ENCODE measurements at places on chromosomes 1 and 21.
A peak's percentile ranks its signal among the peaks of the same experiment; 100 is the strongest.

DNA sequence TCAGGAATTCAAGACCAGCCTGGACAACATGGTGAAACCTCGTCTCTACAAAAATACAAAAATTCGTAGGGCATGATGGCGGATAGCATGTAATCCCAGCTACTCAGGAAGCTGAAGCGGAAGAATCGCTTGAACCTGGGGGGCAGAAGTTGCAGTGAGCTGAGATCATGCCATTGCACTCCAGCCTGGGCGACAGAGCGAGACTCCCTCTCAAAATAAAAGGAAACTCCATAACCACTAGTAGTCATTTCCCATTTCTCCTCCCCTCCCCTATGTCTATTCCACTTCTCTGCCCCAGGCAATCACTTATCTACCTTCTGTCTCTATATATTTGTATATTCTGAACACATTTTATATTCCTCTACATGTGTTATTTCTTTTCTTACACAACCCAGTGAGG is 4.0 kb upstream of the CEP350 start:
- no peak for DNase-seq

DNA sequence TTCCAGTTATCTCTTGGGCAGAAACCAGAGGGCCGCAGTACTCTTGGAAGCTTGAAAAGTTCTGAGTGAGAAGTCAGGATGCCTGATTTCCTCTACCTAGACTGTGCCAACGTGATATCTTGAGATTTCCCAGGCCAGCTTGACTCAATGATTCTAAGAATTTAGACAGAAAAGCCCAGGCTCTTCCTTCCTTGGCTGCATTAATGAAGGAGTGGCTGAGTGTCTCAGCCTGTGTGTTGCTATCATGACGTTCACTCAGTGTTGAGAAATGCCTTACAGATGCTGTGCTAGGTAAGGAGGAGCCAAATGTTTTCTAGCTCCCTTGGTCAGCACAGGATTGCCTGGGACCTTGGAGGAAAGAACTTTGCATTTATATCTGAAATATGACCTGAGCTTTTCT is 454.1 kb upstream of the USP24 start:
- no peak for DNase-seq

GRCh38 chr1:195962051-195962450 is 646.2 kb downstream of the KCNT2 start:
- DNase-seq = no peak

- no peak for DNase-seq
Observed at GRCh38 chr1:162303004-162303344, 73.7 kb downstream of the SPATA46 start.

DNA sequence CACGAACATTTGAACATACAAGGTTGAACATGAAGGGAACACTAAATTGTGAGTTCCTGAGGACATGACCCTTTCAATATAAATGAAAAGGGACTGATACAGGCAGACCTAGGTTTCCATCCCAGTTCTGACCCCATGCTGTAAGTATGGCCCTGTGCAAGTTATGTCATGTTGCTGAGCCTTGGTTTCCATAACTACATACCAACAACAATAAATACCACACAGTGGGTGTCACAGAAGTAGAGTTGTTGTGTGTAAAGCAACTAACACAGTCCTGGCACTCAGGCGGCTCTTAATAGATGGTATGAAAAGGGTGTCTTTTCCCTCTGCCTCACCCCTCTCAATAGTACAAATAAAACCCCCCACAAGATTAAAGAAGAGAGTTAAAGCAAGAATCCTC is 140.8 kb downstream of the LMX1A start:
- no peak for DNase-seq

GRCh38 chr1:235297579-235297978 is 30.4 kb downstream of the ARID4B start:
- DNase-seq = peak; percentile 72

DNA sequence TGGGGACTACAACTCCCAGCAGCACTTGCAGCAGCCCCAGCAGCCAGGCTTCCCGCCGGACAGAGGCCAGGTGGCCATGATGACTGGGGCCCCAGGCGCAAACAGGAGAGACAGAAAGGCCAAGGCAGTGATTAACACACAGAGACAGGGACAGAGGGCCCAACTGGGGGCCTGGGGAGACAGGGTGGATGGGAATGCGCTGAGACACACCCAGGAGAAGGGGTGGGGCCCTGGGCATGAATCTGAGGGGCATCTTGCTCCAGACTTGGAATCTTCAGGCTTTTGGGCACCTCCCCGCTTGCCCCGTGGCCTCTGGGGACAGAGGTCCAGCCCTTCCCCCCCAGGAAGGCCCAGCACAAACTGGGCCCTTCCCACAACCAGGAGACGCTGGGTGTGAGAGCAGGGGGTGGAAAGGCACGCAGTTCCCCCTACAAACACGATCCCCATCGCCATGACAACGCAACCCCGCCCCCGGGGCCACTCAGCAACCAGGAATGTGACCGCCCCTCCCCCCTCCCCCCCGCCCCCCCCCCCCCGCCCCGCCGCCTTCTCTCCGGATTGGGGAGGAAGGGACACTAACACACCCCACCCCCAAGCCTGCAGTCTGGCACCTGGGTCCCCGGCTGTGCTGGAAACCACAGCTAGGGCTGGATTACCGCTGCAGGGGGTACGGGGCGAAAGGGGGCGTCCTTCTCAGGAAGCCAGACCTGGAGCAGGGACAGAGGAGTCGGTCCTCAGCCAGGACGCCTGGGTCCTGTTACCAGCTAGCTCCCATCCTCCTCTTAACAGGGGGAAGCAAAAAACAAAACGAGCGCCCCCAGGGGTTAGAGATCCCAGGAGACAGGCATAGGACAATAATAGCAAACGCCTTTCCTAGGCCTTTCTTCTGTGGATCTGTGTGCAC is 4.5 kb downstream of the HDGF start:
- peak; percentile 88 for DNase-seq

DNA sequence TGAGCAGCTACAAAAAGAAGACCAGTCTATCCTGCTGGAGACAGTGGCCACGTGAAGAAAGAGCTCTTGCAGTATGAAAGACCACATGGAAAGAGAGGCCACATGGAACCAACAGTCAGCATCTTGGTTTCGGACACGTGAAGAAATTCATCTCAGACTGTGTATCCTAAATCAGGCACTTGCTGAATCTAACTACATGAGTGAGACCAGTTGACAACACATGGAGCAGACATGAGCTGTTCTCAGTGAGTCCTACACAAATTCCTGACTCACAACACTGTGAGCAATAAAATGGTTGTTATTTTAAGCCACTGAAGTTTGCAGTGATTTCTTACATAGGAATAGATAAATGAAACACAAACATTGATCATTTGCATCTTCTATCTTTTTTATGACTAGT is 2.4 kb upstream of the TAF1A start:
- no peak for DNase-seq

DNA sequence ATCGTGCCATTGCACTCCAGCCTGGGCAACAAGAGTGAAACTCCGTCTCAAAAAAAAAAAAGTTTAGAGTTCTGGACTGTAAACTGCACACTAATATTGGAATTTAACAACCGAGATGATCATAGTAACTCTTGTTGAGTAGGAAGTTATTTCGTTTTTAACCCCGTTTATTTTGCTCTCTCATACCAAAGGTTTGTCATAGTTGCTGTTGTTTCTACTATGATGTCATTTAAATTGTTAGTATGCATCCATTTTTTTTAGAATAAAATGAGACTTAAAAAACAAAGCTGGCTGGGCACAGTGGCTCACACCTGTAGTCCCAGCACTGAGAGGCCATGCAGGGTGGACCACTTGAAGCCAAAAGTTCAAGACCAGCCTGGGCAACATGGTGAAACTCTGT is 49.3 kb downstream of the DOP1B start:
- DNase-seq = no peak

GRCh38 chr21:40255518-40256444 is 388.5 kb downstream of the PCP4 start:
- DNase-seq = no peak

GRCh38 chr1:154352581-154353459 is 27.5 kb downstream of the ATP8B2 start:
- no peak for DNase-seq

DNA sequence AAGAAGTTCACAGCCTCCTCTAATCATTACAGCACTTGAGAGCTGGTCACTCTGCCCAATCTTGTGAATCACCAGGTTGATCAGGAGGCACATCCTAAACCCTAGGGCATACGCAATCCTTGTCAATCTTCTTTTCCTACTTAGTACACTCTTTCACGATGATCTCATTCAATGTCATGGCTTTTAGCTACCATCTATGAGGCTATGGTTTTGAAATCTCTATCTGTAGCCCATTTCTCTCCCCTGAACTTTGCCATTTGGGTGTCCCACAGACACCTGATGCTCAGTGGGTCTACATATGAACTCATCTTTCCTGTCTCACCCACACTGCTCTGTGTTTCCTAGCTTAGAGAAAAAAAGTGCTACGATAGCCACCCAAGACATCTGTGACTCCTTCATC is 1.9 kb upstream of the MED18 start:
- DNase-seq = no peak

- DNase-seq = peak; percentile 16
Observed at GRCh38 chr21:28537371-28538079, 455.2 kb downstream of the LTN1 start.

GRCh38 chr1:24927988-24928688 is 1.9 kb downstream of the RUNX3 start:
- no peak for DNase-seq

GRCh38 chr1:64098846-64099582 is 104.4 kb upstream of the UBE2U start:
- DNase-seq = no peak

GRCh38 chr1:94096797-94097549 is 24.0 kb downstream of the ABCA4 start:
- DNase-seq = no peak

DNA sequence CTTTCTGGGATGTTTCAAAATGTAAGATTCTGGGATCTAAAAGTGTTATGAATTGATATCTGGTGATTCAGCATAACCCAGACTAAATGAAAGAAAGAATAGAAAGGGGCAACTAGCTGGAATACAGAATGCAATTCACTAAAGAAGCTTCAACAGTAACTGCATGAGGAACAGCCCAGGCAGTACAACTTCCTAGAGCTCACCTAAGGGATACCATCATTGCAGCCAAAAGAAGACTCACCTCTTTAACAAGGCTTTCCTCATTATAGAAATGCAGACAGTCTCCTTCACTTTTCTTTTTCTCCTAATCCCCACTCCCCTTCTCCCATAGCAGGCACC is 6.3 kb downstream of the RGS5 start:
- no peak for DNase-seq

DNA sequence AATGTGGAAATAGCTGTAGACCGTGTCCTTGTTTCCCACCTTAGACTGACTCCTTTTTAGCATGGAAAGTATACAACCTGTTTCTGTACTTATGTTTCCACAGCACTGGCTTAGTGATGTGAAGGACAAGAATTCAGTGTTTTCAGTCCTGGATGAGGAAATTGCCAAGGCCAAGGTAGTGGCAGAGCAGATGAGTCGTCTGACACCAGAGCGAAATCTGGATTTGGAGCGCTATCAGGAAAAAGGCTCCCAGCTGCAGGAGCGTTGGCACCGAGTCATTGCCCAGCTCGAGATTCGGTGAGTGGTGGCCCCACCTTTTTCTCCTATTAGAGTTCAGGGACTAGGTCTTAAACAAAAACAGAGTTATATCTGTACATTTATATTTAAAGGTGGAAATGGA is 112.6 kb downstream of the MACF1 start:
- DNase-seq = no peak

Measured in H4 (cell line).